ENCODE measurements at places on chromosomes 1 and 21. TPM values are rescaled to one million over a fixed set of nuclear protein-coding genes. Genes with fewer than 3 reads are reported as not detected.

The CD52 gene
- 27.1 TPM for total RNA-seq

The MAP3K7CL gene
- total RNA-seq = 3.9 TPM

GRCh38 chr1:26126321-26127084 lies 14.9 kb downstream of the PDIK1L start:
- no peak for DNase-seq

DNA sequence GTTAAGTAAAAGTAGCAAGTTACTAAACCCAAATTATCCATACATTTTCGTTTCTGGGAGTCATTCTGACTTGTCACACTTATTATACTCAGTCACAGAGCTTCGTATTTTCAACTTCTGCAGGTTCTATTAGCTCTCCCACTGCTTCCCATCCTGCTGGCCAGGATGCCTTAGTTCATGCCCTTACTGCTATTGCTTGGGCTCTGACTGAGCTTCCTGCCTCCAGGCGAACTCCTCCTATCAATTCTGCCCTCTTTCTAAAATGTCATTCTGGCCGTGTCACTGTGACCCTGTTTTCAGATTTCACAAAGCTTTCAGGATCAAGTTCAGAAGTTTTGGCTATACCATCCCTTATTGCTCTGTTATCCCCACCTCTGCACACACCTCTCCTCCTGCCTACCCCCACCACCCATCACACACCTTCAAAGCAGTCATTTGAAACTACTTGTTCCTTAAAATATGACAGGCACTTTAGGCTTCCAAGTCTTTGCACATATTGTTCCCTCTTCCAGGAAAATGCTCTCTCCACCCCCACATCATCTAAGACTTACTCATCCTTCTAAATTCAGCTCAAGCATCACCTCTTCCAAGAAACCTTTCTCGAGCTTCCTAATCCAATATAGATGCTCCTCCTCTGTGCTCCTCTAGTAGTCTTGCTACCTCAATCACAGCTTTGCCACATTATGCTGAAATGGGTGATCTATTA lies 278.0 kb downstream of the BRINP2 start:
- DNase-seq = no peak

DNA sequence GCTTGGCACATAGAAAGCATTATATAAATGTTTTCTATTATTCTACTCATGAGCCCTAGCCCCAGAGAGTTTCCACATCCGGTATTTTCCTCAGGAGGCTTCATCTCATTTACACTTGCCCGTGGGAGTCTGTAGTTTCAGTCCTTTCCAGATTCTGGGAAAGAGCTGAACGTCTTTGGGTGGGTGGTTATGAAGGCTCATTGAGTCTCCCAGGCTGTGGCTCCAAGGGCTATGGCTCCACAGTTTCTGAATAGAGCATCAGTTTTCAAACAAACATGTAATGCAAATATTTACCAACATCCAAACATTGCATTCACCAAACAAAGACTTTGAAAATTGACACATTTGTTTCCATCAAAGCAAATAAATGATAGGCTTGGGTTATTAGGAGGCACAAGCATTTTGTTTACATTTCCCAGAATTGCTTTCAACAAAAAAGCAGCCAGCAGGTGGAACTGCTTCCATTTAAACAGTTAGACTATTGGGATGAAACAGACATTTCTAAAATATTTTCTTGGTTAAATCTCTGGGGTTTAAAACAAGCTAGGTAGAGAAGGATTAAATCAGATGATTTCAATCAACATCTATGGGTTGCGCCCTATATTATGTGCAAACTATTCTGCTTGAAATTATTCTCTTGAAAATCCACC lies 1.3 kb upstream of the LEMD1 start:
- no peak for DNase-seq

GRCh38 chr21:45979651-45980050 lies 1.9 kb upstream of the COL6A1 start:
- peak; percentile 82 for DNase-seq

DNA sequence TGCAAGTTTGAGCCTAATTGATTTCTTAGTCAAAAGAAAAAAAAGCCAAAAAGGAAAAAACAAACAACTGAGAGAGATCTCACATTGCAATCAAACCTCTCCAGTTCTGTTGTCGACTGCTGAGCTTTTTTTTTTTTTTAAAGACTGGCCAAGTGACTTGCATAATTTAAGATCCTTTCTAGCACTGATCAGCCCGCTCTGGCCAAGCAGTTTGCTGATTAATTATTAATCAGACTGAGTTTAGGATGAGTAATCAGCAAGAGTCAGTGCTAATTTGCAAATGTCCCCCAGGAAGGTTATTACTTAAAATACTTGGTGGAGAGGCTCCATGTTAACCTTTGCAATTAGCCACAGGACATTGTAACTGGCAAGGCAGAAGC lies 39.3 kb downstream of the HMGB4 start:
- no peak for DNase-seq

DNA sequence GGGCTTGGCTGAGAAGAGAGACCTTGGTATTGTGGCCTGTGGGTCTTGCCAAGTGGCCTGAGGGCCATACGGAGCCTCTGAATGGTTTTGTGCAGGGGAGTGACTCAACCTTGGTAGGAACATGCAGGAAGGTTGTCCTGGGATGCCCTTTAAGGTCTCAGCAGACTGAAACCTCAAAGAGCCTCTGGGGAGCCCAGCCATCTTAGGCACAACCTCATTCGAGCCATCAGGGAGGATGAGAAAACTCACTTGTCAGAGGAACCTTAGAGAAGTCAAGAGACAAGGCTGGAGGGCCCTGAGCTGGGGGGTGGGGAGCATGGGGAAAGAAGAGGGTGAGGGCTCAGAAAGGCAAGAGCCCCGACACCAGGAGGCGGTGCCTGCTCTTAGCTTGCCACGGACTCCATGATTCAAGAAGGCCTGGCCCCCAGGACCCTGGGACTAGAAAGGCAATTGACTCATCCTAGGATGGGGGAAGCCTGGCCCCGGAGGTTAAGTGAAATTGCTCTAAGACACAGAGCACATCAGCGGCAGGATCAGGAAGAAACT lies 13.0 kb downstream of the IFI6 start:
- no peak for DNase-seq

GRCh38 chr21:18620436-18620835 lies 216.9 kb upstream of the TMPRSS15 start:
- no peak for DNase-seq

- DNase-seq = no peak
Measured at GRCh38 chr1:219905524-219905923, 22.8 kb downstream of the SLC30A10 start.

DNA sequence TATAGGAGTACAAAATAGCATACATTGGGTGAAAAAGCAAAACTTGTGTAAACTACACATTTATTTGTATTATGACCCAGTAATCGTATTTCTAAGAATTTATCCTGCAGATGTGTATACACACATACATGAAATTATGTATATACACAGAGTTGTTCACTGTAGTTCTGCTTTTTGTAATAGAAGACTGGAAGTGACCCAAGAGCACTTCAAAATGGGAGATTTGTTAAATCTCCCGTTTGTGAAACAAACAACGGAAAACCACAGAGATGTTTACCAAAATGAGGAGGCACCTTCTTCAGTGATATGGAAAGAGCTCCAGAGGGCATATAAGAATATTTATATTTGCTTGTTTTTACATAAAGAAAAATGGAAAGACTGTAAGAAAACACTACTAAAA lies 18.0 kb upstream of the MNDA start:
- no peak for DNase-seq

- DNase-seq = no peak
Measured at GRCh38 chr1:224407571-224408293, 26.9 kb downstream of the WDR26 start.

Data from mesenteric fat pad (tissue), 1 donor.